D341Med (cell line): ENCODE measurements at places on chromosomes 1 and 21.

DNA sequence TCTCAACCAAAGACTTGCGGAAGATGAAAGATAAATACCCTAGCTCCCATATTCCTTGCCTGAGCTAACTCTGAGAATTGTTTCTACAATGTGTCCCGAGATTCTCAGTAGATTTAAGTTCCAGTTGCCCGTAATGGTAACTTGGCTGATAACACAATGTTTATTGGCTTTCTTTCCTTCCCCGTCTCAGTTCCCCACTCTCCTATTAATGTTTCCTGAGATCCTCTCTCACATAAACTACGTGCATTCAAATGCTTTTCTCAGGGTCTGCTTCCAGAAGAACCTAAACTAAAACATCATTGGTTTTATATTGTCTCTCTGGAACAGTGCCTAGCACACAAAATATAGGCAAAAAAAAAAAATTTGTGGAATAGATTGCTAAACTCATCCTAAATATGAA lies 794.2 kb upstream of the ADGRL2 start:
- no peak for DNase-seq

DNA sequence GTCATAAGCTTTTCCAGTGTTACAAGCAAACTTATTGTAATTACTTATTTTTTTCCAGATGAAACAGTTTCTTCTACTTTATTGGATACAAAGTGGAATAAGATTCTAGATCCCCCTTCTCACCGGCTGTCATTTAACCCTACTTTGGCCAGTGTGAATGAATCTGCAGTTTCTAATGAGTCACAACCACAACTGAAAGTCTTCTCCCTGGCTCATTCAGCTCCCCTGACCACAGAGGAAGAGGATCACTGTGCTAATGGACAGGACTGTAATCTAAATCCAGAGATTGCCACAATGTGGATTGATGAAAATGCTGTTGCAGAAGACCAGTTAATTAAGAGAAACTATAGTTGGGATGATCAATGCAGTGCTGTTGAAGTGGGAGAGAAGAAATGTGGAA lies 95.5 kb downstream of the ZFYVE9 start:
- DNase-seq: no peak

DNA sequence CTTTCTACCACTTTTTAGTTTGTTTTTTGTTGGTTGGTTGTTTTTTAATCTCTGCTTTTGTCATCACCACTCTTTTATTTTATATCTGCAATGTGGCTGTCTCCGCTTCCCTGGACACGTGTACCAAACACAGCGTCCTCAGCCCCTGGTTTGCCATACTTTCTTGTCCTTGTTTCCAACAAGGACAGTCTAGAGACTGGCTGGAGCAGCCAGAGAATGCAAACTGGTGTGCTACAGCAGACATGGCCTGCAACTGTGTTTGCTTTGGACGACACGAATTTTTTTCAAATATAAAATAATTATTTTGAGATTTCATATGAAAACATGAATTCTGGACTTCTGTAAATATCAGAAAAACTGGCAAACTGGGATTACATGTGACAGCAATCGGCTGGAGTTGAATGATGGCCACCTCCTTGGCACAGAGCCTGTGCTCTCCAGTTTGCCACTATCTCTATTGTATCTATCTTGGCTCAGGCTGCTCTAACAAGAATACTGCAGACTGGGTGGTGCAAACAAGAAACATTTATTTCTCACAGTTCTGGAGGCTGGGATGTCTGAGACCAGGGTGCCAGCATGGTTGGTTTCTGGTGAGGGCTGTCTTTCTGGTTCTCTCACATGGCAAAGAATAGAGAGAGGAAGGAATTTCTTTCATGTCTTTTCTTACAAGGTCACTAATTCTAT lies 34.6 kb upstream of the POU2F1 start:
- peak; percentile 52 for DNase-seq

- DNase-seq: no peak
Measured at GRCh38 chr1:82284213-82284612, 483.5 kb downstream of the ADGRL2 start.

GRCh38 chr1:240823357-240823756 lies 211.4 kb upstream of the GREM2 start:
- peak; percentile 27 for DNase-seq

DNA sequence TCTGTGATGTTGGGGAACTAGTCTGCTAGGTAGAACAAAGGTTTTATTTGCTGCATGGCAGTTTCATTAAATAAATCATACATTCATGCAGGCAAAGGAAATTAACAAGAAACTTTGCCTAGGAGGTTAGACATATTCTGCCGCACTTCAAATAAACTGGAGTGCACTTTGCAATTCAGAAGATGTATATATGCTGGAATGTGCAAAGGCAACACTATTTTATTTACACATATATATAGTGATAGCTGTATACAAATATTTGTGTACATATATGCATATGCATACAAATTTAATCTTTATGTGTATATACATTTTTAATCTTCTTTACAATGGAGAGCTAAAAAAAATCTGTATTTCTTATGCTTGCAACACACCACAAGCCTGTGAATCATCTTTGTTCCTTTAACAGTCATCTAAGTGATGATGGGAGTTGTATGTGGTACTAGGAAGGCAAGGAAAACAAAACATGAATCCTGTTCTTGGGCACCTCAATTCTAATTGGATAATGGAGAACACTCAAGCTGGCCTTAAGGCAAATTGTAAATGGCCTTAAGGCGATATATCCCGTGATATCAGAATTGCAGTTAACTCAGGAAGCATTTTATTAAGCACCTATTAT lies 605.8 kb upstream of the CAMK1G start:
- no peak for DNase-seq

GRCh38 chr1:61322769-61323168 lies 240.4 kb downstream of the NFIA start:
- DNase-seq: no peak

DNA sequence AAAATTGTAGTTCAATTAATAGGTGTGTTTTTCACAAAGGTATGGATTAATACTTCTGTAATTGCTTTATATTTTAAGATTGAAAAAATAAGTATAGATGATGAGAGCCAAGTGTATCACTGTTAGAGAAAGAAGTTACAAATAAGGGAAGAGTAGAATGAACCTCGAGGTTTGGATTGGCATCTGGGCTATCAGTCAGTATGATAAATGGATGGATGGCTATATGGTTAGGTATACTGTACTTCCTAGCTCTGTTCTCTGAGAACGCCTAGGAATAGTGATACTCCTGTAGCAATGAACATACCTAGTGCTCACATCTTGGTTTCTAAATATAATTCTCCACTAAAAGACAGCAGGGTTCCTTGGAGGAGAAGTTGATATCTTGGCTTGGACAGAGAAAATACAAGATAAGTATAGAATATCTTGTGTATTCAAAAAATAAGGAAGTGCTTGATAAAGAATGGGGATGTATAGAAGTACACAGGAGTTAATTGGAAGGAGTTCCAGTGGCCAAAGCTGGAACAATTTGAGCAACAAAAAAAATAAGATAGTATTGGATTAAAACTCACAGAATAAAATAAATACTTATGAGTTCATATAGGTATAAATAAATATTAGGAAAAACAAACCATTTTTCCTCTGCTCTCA lies 12.4 kb downstream of the IPO9 start:
- no peak for DNase-seq

GRCh38 chr1:165954940-165955339 lies 127.5 kb downstream of the UCK2 start:
- peak; percentile 79 for DNase-seq

DNA sequence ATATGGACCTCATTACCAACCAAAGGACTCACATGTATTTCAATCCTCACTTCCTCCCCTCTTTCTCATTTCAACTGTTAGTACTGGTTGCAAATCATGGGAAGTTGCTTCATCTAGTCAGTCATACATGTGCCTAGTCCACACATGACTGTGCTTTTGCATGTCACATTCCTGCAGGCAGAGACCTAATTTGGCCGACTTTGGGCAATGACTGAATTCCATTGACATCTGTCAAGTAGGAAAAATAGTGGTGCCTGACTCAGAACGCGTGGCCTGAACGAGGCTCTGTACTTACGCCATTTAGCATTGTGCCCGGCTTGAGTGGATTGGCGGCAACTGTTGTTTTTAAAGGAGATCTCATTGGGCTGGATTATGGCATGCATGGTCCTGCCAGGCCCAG lies 18.0 kb downstream of the PTPRU start:
- DNase-seq: no peak

- no peak for DNase-seq
Measured at GRCh38 chr1:236700903-236701302, 14.6 kb downstream of the ACTN2 start.

DNA sequence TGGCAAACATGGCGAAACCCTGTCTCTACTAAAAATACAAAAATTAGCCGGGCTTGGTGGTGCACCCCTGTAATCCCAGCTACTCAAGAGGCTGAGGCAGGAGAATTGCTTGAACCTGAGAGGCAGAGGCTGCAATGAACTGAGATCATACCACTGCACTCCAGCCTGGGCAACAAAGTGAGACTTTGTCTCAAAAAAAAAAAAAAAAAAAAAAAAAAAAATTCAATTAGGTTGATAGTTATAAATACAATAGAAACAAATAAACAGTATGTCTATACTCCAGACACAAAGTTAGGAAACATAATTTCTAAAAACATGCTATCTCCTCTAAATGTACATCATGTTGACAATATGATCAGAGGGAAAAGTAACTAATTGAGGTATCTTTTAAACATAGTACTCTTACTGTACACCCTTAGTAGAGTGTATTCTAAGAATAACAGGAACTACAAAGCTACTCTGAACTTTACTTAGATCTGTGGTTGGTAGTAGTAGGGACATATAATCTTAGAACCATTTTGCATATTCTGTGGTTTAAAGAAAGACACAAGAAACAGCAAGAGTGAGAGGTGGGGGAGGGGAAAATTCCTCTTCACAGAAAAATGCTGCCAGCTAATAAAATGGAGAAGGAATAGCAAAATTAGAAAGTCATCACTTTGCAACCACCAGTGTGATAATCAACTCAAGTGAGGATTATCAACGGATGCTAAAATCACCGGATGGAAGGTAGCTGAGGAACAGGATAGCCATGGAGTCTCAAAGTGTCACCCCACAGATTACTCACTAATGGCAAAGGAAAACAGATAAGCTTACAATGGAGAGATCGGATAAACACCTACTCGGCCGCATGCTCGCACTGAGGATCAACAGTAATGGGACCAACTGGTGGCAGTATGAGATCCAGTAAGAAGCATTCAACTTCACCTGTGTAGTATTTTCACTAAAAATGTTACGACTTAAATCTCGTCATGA lies 35.0 kb downstream of the MTOR start:
- no peak for DNase-seq

GRCh38 chr1:43549921-43550597 lies 19.4 kb downstream of the PTPRF start:
- no peak for DNase-seq

DNA sequence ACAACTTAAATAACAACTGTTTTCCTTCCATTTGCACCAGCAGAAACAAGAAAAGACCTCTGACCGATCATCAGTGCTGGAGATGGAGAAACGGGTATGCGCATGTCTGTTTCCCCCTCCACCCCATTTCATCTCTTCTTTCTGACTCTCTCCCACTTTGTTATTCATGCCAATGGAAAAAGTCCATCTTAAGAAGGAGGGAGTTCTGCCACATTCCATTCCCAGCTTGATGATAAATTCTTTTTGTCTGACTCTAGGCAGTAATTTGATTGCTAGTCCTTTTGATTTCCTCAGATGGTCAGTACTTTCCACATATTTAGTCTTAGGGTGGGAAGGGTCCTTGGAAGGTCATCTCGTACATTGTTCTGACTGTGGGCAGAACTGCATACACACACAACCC lies 142.5 kb downstream of the SYT2 start:
- DNase-seq: no peak

DNA sequence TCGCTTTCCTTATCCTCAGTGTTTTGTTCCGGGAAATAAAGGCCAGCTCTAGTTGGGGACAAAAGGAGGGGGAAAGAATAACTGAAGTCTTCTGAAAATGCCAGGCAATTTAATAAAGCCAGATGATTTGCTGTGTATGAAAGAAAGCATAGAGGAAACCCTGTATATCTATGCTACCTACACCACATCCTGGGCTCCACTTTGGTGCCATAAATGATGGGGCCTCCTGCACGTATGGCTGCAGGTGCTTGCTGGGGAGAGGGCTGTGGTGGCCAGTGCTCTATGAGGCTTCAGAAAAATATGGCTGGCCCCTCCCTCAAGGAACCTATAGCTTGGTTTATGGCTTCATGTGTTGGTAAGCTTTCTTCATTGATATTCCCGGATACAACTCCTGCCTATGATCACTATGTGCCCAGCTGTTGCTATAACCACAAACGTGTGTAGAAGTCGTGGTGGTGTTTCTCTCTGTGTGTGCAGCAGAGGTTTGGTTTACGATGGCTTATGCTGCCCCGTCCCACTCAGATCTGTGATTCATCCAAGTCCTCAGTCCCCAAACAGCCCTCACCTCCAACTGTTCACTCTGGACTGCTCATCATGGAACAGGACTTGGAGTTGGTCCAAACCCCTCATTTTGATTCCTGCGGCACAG lies 59.5 kb downstream of the BACE2 start:
- no peak for DNase-seq

- DNase-seq: no peak
Measured at GRCh38 chr1:185789501-185790193, 55.5 kb downstream of the HMCN1 start.

GRCh38 chr1:165352442-165353293 lies 3.8 kb downstream of the LMX1A start:
- peak; percentile 60 for DNase-seq

- DNase-seq: no peak
Measured at GRCh38 chr1:2179283-2180013, 15.1 kb downstream of the FAAP20 start.

- no peak for DNase-seq
Measured at GRCh38 chr1:3717041-3717714, 35.1 kb upstream of the CCDC27 start.

- no peak for DNase-seq
Measured at GRCh38 chr1:178536844-178537371, 24.0 kb downstream of the TEX35 start.

DNA sequence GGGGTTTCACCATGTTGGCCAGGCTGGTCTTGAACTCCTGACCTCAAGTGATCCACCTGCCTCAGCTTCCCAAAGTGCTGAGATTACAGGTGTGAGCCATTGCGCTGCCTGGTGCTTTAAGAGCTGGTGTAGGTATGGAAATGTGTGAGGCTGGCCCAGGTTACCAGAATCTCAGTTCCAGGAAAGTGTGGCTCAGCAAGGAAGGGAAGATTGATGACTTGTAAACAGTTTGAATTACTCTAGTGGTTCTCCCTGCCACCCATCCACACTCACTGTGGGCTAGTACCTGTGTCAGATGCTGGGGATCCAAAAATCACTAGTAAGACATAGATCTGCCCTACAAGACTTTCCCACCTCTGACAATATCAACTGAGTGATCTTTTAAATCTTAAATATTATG lies 34.5 kb upstream of the SLC35D1 start:
- DNase-seq: no peak

- no peak for DNase-seq
Measured at GRCh38 chr1:6198646-6199297, 623 bp downstream of the RPL22 start.

GRCh38 chr21:32132881-32133280 lies 146.0 kb downstream of the MIS18A start:
- no peak for DNase-seq

GRCh38 chr1:32536764-32537163 lies 2.5 kb upstream of the ZBTB8A start:
- no peak for DNase-seq

- no peak for DNase-seq
Measured at GRCh38 chr1:221913351-221913892, 171.5 kb upstream of the DUSP10 start.
